C1 segment of cervical spinal cord (tissue), 14 donors: ENCODE measurements at places on chromosomes 5 and 9.

GRCh38 chr9:27599102-27599869, 26.0 kb upstream of the C9orf72 start:
- DNase-seq = no peak

DNA sequence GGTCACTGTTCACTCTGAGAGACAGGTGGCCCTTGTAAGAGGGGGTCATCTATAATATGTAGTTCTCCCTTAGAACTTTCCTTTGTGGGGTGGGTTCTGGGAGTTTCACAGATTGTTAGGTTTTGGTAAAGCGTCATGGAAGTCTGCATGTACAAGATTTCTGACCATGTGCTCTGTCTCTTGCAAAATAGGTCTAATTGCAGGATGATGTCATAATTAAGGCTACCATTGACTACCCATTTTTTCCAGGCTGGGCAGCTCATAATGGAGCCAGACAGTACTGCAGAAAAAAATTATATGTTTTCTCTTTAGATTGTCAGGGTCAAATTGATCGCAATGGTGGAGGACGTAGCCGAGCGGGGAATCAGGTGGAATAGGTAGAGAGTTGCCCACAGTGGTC, 3.7 kb upstream of the GM2A start:
- no peak for DNase-seq

DNA sequence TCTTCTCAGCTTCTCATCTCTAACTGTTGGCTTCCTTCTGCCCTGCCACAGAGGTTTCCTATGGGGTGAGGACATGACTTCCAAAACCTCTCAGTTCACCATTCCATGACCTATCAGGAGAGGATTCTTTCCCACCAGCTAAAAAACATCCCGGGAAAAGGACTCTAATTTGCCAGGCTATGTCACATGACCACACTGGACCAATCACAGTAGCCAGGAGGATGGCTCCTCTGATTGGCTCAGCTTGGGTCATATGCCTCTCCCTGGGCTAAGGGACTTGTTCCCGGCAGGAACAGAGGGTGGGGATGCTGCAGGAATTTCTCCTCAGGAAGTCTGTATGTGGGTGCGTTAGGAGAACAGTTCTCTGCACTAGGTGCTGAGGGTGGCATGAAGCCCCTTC, 40.3 kb upstream of the XPA start:
- DNase-seq = no peak

GRCh38 chr5:37319037-37319782, 51.7 kb downstream of the NUP155 start:
- DNase-seq = no peak

DNA sequence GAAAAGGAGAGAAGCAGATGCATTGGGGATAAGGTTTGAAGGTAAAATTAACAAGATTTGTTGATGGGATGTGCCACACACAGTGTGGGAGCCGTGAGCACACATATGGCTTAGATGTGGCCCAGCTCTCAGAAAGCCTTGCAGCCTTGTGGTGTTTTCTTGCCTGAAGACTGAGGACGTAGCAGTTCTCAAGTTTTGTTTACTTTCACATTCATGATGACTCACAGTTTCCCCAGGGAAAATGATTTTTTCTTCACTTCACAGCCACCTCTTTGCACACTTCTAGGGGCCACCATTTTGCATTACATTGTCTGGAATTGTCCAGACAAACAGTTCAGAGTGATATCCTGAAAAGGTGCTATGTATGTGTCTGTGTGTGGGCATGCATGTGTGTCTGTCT, 126.2 kb downstream of the BASP1 start:
- no peak for DNase-seq

- DNase-seq = no peak
Observed at GRCh38 chr5:56493766-56494165, 260.6 kb upstream of the ANKRD55 start.

DNA sequence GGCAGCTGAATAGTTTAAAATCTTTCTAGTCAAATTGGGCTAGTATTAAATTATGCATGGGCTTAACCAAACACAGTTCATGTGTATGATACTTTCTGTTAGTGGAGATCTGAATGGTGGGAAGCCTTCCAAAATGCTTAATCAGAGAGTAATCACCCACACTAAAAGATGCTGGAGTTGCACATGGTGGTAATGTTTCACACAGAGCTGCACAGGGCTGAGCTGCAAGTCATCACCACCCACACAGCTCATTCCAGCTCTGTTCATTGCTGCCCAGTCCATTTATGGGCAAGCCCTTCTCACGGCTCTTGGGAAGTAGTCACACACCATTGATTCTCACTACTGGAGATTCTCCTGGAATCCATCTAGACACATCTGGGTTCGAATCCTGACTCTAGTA, 351.5 kb upstream of the KCNN2 start:
- DNase-seq = no peak

DNA sequence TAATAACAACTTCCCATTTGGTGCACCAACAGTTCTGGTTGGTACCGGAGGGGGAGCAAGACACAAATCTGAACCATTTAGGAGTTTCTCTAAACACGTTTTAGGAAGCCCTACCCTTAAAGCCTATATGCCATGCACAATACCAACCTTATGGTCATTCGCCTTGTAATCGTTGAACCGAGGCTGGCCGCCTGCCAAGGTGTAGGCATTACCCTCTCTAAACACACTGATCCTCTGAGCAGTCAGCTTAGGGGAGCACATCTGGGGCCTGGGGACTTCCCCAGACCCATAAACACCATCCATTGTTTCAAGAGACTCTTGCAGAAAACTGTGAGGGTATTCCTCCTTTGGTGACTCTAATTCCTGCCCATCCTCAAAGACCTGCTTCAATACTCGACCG, 328 bp downstream of the GRXCR2 start:
- no peak for DNase-seq

- no peak for DNase-seq
Observed at GRCh38 chr5:140413230-140413629, 11.6 kb downstream of the ANKHD1 start.

- no peak for DNase-seq
Observed at GRCh38 chr5:140563596-140563995, 802 bp downstream of the APBB3 start.

GRCh38 chr5:113574417-113574816, 60.9 kb downstream of the YTHDC2 start:
- no peak for DNase-seq
